Activated CD4-positive, alpha-beta T cell treated with anti-CD3 and anti-CD28 coated beads, Interleukin-10, Interleukin-2, amounts not matched to agents 100 ng/mL and 50 ng/mL, durations not matched to agents 16 hours and 8 hours (primary cell): ENCODE measurements at places on chromosomes 1 and 21.

- no peak for DNase-seq
Measured at GRCh38 chr1:236201786-236202185, 59.4 kb downstream of the GPR137B start.

DNA sequence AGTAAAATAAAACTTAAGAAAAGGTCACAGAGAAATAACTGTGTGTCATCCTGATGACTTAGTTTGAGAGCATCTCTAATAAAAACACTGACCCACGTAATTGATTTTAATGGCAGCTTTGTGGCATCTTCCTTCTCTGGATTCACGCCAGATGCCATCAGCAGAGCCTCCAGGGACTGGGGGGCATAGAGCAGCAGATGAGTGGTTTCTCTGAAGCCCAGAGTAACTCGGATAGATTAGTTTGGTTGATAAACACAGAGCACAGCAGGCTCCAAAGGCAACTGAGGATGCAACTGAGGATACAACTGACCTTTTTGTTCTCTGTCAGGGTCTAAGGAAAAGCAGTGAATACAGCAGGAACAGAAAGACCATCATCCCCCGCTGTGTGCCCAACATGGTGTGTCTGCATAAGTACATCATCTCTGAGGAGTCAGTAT, 180.8 kb downstream of the RPS6KC1 start:
- no peak for DNase-seq

DNA sequence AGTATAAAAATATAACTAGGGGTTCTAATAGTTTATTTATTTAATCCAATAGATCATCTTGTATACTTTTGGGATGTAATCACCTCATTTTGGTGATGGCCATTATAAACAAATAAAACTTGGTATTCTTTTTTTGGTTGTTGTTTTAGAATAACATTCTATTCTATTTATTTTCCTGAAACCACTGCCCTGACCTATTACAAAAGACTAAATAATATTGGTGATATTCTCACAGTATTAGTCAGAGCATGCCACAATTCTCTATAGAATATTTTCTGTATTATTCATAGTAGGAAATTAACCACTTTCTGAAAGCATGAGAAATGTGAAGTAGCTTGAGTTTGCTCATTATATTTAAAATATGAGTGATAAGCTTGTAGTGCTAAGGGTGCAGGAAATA, 54.1 kb upstream of the LRRC7 start:
- no peak for DNase-seq

DNA sequence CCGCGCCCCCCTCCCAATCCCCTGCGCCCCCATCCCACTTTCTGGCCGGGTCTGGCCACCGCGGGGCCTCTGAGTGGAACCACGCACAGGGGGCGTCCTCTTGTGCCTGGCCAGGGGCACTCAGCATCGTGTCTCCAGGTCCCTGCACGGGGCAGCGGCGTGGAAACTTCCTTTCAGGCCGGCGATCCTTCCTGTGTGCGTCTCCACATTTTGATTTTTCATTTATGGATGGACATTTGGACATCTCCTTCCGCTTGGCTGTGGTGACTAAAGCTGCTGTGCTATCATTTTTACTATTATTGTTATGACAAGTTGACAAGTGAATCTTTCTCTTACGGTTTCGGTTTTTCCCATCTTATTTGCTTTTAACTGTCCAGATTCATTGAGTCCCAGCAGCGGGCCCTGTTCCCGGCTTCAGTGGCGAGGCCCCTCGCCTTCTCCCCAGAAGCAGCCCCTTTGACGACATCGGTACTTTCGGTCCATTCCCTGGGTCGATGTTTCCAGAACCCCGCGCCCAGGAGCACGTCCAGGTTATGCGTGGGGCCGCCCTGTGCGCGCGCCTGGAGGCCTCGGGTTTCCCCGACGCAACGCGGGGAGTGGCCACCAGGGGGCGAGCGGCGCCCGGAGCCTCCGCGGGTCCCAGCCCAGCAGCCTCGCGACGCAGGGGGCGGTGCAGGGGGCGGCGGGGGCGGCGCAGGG, 12.4 kb upstream of the SLC19A1 start:
- peak; percentile 92 for DNase-seq

- DNase-seq, result no peak
Measured at GRCh38 chr1:67691712-67692111, 6.7 kb downstream of the GADD45A start.

DNA sequence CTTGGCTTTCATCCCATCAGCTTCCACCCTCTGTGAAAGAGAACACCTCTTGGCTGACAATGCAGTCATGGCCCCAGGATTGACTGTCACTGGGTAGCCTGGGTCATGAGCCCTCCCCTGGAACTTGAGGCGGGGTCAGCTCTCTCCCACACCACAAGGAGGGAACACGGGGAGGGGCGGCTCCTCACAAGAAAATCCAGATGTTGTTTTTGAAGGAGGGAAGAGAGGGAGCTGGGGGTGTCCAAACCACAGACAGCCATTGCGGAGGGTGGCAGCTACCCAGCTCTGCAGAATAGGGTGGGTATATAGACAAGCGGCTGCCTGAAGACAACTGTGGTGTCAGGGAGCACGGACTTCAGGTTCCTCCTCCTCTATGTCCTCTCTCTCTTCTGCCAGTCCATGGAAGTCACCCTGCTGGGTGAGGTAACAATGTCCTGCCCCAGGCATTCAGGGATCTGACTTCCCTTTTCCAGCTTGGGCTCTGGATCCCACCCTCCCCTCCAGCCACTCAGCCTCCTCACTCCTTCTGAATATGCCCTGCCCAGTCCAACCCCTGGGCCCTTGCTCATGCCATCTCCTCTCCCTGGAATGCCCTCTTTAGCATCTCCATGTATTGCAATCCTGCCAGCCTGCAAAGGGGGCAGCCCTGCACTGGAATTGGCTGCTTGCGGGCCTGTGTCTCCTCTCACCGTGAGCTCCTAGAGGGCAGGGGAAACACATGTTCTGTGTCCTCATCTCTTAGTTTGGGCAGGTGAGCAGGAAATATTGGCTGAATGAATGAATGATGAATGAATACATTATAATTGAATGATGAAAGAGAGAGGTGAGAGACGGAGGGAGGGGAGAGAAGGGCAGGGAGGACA, 60.9 kb upstream of the RUNX3 start:
- DNase-seq, result peak; percentile 40
